AG09309 (cell line): ENCODE measurements at places on chromosomes 11 and 22.

- no peak for DNase-seq
These were observed 12.3 kb downstream of the TOLLIP start for GRCh38 chr11:1297011-1297575.

DNA sequence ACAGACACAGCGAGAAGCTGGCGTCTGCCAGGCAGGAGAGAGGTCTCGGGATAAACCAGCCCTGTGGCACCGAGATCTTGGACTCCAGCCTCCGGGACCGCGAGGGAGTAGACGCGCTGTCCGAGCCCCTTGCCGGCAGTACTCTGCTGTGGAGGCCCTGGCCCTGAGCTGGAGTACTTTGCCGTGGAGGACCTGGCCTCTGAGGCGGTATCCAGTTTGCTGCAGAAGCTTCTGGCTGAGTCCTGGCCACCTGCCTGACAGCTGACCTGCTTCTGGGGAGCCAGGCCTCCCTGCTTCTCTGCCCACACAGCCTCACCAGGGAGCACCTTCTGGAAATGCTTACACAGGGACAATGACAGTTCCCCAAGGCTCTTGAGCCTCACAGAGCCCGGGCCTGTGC is 31.6 kb upstream of the CARS1 start:
- no peak for DNase-seq

DNA sequence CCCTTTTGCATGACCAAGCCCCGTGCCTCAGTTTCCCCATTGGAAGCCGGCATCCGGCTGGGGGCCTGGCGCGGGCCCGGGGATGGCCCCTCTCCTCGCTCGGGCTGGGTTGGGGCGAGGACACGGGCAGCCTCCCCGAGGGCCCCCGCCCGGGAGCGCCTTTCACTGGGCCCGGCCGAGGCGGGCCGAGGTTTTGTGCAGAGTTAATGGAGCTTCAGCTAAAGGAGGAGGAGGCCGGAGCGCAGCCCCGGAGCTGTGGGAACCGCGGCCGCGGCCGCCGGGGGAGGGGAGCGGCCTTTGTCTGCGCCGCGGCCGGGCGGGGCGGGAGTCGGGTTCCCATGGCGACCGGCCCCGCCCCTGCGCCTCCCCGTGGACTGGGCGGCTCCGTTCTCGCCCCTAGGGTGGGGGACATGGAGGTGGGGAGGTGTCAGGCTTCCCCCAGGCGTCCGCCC is 1.4 kb upstream of the MAPK11 start:
- no peak for DNase-seq

- DNase-seq: no peak
These were observed 16.1 kb upstream of the OR51M1 start for GRCh38 chr11:5367448-5368074.

DNA sequence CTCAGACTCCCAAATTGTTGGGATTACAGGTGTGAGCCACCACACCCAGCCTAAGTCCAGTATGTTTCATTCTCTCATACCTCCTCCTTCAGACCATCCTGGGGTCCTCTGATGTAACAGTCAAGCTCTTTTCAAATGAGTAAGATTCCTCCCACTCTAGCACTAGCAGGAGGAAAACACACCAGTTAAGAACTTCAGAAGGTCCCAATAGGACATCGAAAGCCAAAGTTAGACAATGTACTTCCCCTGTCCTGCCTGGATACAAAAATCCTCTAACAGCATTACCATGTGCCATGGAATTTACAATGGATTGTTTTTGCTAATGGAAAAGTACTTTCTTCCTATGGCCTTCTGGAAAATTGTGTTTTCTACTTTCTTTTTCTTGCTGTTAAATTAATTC is 67.1 kb downstream of the CCDC34 start:
- DNase-seq: no peak

DNA sequence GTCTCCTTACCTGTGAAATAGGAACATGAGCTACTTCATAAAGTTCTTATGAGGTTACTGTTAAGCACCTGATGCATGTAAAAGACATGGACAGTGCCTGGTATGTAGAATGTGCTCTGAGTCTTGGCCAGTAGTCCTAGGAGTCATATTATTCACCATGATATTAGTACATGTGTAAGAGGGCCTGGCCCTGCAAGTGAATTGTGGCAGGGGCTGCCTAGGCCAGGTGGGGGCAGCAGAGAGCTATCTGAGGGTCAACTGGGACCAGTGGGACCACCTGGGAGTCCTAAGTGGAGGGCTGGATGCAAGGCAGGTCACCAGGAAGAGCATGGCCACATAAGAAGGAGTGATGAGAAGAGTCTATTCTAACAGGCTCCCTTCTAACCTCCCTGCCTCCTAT is 529.5 kb downstream of the SOX6 start:
- DNase-seq: no peak

DNA sequence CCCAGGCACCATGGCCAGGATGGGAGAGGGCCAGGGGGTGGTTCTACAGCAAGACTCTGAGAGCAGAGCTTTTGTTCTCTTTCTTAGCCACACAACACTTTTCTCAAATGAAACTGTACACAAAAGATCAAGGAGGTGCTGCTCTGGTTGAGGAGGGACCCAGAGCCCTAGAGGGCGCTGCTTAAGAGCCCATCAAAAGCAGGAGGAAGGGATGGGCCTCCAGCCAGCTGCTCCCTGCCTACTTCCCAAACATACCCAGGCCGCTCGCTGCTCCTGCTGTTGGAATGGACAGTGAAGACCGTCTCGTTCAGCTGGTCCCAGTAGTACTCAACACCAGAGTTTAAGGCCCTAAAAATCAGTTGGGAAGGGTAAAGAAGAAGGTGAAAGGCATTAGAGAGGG is 18.4 kb upstream of the CHRM4 start:
- DNase-seq: no peak

- DNase-seq: no peak
These were observed 366.2 kb upstream of the CCDC179 start for GRCh38 chr11:23226331-23227077.

DNA sequence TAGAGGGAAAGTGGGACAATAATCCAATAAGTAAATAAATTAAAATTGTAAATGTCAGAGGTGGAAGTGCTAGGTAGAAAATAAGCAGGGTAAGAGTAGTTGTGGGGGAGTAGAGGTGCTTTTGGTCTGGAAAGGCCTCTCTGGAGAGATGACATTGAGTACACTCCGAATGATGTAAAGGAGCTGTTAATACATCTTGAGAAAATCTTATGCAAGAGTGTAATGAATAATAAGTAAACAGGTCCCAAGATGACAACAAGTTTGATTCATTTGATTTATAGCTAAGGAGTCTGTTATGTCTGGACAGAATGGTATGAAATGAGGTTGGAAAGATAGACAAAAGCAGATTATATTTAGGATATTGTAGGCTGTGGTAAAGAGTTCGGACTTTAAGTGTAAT is 87.5 kb downstream of the TMEM135 start:
- DNase-seq: no peak

DNA sequence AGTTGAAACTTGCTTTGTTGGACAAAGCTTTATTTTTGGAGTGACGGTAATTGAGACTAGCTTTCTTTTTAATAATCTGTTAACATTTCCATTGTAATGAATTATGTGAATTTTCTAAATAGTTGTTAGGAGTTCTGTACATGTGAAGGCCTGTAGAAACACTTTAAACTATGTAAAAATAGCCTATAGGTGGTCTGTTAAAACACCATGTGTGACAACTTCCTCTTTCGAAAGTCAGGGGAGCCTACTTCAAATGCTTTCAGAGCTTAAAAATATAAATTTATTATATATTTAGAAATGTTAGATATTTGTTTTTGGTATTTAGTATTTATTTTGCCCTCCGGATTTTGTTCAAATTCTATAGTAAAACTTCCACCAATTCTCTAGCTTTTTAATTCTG is 28.7 kb downstream of the DDIAS start:
- DNase-seq: no peak

- DNase-seq: no peak
These were observed 200.5 kb downstream of the TRIM29 start for GRCh38 chr11:119937412-119937811.

DNA sequence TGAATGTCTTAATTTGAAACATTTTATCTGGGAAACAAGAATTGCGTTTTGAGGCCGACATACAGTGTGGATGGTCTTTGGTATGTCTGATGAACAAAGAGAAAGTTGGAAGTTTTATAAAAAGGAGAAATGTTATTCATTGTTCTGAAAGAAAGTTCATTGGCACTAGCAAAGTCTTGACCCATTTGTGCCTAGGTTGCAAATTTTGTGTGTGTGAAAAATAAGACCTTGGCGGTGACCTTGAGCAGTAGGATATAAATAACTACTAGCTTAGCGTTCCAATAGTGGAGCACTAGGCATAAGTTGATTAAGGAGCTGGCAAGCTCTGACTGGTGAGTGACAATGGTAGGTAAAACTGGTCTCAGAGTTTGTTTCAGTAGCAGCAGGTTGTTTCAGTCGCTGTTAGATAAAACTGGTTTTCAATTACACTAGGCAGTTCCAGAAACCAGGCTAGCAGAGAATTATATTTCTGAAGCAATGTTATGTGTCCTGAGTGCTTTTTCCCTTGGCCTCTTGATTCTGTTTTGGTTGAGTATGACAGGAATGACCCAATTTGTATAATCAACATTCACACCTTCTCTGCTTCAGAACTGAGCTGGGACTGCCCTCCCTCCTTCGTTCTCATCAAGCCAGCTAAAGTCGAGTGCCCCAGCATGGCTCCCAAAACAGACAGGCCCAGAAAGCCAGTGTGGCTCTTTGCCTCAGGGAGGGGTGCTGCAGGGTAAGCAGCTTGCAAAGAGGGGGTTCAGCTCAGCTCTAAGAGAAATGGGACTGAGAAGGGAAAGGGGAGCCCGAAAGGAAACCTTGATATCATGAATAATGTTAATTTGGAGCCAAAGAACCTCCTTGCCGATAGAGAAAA is 85.7 kb downstream of the NTM start:
- no peak for DNase-seq

- no peak for DNase-seq
These were observed 168.8 kb downstream of the BRD1 start for GRCh38 chr22:49658902-49659280.

DNA sequence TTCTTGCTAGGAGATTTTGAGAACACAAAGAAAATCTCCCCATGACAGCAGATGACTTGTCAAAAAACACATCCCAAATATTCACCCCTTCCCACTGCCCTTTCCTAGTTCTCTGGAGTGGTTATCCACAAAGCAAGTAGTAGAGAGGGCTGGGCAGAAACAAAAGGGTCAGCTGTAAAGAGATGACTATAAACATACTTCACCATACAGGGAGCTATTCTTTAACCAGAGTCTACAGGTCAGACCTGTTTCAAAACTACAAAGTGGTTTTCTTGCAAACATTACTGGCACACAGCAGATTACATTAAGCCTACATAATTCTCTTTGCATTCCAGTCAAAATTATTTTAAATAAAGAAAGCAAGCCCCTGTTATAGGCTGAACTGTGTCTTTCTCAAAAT is 47.7 kb upstream of the NFRKB start:
- DNase-seq: no peak

DNA sequence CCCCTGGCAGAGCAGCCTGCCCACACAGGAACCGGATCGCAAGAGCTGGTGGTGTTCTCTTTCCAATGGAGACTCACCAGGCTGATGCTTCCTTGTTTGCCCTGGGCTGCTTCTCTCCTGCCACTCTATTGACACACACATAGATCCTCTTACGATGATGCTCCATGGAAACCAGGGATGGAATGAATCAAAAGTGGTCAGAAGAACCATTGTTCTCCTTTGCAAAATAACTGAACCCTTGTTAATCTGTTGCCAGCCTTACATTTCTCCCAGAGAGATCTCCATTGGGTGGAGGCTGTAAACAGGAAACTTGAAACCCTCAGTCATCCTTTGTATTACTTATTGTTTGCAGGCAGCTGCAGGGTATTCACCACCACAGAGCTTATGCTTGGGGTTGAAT is 24.6 kb upstream of the LDLRAD3 start:
- DNase-seq: no peak

- DNase-seq: no peak
These were observed 71.9 kb downstream of the FBXO7 start for GRCh38 chr22:32546496-32546895.

- no peak for DNase-seq
These were observed 115.9 kb downstream of the CCDC81 start for GRCh38 chr11:86490582-86490981.

- DNase-seq: no peak
These were observed 2.1 kb downstream of the EHD1 start for GRCh38 chr11:64876229-64876750.

DNA sequence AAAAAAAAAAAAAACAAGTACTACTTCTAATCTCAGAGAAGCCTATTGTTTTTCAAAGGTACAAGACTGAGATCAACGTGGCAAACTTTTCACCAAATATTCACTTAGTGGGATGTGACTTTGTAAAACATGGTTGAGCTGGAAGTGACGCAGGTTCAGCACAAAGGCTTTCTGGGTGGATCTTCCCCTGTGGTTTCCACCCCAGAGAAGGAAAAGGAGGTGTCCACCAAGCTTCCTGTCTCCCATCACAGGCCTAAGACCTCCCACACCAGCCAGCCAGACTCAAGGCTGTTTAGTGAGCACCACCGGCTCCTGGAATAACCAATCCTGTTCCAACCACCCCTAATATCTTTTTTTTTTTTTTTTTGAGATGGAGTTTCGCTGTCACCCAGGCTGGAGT is 5.7 kb downstream of the TMEM184B start:
- no peak for DNase-seq

- DNase-seq: no peak
These were observed 42.6 kb downstream of the DDI1 start for GRCh38 chr11:104078995-104079394.
